NAMALWA (cell line): ENCODE measurements at places on chromosomes 11 and 22.

GRCh38 chr11:126426106-126426505 lies 70.6 kb downstream of the ST3GAL4 start:
- DNase-seq: no peak

DNA sequence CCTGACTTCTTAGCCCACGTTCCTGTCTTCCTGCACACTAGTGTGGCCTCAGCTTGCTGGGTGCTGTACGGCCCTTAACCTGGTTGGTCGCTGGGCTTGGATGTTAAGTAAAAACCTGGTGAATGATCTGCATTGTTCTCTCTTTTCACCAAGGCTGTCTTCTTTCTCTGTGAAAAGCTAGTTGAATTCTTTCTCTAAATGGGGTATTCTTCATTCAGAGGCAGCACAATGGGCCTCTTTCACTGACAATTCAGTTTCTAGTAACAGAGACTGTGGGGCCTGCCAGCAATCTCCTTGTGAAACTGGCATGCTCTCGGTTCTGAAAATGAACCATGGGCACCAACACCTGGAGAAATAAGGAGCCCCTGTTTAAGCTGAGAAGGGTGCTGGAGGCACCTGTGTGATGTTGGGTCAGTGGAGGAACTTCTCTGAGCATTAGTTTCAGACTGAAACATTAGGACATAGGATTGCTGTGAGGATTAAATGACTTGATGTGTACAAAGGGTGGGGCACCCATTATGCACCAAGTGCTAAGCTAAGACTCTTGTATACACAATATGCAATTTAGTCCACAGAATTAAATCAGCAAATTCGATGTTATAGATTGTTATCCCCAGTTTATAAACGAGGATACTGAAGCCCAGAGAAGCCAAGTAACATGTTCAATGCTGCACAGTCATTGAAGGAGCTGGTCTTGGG lies 33.1 kb upstream of the ELF5 start:
- no peak for DNase-seq

DNA sequence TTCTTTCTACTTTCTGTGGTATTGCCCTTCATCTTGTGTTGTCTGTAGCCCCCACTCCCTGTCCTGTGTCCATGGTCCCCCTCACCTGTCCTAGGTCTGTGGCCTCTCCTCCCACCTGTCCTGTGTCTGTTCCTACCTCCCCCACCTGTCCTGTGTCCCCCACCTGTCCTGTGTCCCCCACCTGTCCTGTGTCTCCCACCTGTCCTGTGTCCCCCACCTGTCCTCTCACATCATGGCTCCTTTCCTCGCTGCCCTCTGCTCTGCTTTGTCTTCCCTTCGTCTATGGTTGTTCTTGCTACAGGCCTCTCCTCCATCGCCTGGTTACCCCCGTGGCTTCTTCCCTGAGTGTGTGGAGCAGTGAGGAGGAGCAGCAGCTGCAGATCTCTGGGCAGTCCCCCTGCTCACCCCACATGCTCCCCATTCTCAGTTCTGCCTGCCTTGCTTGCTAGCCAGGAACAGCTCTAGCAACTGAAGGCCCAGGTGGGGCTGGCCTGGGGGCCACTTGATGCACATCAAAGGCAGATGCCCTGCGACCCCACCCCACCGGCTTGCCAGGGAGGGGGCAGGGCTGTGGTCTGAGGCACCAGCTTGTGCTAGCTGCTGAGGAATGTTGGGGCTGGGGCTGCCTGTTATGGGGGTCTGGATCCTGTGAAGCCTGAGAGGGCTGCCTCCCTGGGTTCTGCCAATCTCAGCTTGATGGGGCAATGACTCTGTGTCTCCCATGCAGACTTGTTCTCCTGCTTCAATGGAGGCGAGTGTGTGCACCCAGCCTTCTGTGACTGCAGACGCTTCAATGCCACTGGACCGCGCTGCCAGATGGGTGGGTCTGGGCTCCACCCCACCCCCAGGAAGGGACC lies 5.6 kb downstream of the OTOG start:
- DNase-seq: no peak

DNA sequence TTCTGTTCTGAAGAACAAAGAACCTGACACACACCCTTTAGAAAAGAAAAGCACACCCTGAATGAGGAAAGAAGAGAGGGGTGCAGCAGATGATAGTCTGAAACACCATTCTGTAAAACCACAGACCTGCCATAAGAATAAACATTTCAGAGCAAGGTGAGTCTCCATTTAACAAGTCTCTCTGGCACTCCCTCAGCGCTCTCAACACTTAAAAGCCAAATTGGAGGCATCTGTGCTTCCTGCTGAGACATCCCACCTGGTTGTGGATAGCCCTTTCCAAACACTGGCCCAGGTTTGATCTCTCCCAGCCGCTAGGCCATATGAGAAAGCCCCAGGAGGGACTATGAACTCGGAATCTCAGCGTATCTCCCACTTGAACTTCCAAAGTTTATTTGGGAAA lies 36.3 kb downstream of the ETS1 start:
- DNase-seq: peak; percentile 55

DNA sequence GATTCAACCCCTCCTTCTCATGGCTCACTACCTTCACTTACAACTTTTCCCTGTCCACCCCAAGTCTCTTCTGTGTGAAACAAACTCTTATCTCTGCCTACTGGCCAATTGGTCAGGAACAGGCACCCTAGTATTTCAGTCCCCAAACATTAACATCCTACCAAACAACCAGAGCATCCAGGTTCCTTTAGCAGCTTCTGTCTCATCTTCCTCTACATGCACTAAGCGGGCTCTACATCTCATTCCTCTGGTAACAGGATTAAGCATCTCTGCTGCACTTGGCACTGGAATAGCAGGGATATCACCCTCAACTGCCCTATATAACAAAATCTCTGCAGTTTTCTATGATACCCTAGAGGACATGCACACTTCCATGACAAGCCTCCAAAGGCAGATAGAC lies 116.2 kb downstream of the JRKL start:
- no peak for DNase-seq

GRCh38 chr22:46587492-46588278 lies 32.5 kb upstream of the GRAMD4 start:
- peak; percentile 91 for DNase-seq
